ENCODE measurements at places on chromosomes 3 and 15.

GRCh38 chr3:31450345-31450744 is 82.4 kb upstream of the STT3B start:
- DNase-seq = no peak

- DNase-seq = no peak
Measured at GRCh38 chr3:58899159-58899952, 150.5 kb downstream of the CFAP20DC start.

DNA sequence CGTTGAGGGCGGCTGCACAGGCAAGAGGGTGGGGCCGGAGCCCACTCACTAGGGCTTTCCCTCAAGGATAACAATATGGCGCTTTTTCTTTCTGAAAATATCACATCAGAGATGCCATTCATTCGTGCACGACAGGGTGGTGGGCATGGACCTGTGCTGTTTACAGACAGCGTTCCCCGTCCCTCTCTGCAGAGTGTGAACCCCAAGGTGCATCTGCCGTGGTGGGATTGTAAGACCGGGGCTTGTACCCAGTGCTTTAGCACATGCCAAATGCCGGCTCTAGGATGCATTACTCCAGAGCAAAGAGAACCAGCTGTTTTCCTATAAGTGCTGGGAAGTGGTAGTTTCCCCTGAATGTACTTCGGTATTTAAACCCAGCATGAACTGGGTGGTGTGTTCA is 37.0 kb downstream of the CHDH start:
- no peak for DNase-seq

DNA sequence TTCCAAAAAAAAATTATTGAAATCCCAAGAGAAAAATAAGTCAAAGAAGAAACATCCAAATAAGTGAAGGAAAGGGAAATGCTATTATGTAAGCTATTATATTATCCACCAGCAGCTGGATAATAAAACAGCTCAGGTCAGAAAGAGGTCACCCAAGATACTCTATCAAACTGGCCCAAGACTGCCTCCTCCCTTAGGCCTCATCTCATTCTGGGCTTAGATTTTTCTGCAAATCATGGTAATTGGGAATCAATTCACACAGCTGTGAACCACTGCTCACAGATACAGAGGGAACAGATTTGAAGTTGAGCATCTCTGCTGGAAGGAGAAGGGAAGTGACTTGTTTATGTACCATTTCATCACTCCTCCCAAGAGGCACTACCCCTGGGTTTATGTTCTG is 294.6 kb upstream of the DPPA4 start:
- no peak for DNase-seq

- no peak for DNase-seq
Measured at GRCh38 chr3:102537123-102537522, 102.3 kb downstream of the ZPLD1 start.

DNA sequence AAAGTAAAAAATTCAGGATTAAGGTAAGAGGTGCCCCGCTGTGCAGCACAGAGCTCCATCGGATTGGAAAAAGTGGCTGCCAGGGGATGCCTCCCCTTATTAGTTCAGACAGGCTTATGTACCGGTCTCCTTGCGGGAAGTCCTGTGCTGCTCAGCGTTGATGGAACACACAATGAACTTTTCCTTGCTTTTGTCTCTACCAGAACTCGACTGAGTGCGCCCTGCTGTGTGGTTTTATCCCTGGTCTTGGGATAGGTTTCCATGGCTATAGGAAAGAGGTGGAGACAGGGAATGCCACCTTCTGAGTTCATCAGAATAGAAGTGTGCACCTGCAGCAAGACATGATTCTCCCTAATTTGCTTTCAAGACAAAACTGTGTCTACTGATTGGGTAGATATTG is 745.9 kb upstream of the CFAP20DC start:
- DNase-seq = no peak
